ENCODE measurements at places on chromosomes 7 and 10.

DNA sequence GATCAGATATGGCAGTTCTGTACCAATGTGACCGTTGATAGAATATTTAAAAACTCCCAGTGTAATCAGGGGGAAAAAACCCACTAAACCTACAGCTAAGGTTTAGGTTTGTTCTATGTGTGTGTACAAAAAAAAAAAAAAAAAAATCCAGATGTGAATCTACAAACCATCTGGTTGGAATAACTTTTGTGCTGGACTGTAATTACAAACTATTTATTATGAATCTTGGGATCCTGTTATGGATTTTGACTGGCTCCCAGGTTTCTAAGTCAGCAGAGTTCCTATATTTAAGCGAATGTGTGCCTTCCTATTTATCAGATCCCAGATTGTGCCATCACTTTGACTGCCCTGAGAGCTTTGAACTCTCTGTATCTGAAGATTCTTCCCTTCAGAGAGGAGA is 29.1 kb downstream of the BMPER start:
- DNase-seq: no peak

- no peak for DNase-seq
Observed at GRCh38 chr7:99737726-99738125, 2.7 kb upstream of the CYP3A7 start.

DNA sequence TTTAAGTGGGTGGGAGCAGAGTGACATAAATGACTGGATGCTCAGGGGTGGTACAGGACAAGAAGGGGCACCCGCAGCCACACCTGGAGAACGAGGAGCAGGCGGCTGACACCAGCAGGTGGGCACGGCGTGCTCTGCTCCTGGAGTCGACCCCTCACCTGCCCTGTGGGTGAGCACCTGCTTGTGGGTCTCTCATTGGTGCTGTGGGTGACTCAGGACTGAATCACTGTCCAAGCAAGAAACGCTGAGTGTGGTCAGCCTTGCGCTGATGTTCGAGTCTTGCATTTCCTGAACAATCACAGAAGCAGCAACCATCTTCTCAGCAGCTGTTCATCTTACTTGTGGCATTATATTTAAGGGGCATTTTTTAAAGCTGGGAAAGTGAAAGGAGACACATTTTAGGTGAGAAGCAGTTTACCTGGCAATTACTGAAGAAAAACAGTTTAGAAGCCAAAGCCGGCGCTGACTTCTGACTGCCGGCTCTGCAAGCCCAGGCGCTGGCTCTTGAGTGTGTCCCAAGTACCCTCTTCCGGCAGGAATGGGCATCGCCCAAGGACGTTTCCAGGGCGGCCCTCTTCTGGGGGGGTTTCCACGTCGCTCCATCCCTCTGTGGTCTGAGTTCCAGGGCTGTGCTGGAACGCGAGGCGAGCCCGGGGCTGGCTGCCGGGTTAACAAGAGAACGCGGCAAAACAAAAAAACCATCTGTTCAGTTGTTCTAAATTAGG is 145.2 kb upstream of the PFKP start:
- no peak for DNase-seq

GRCh38 chr7:68684246-68684839 is 913.9 kb upstream of the AUTS2 start:
- DNase-seq: no peak

DNA sequence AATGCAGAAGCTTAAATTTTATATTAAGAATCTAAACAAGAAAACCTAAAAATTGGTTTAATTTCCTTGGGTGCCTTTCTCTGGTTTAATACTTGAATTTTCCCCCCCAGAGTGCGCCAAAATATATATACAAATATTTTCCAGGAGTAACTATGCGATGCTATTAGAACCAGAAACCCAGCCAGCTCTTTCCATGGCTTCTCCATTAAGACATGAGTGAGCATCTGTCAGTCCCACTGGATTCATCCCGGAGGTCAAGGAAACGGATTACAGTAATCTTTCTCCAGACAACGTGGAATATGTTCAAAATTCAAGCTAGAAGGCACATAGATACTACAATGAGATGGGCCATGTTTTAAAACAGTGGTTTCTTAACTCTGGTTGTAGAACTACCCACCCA is 148.8 kb downstream of the TAX1BP1 start:
- no peak for DNase-seq

DNA sequence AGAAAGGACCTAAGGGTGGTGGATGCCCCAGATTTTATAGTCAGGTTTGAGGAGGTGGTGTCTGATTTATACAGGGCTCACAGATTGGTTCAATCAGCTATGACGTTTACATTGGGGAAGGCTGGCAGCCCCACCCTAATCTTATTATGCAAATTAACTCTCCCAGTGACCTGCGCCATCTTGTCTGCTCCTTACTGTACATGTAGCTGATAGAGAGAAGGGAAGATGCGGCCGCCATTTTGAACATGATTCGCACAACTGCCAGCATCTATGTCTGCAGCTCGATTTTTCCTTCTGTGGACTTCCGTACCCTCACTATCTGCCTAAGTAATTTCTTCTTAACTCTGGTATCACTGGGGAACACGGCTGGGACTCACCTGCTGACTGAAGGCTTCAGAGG is 619.0 kb upstream of the DPP6 start:
- DNase-seq: no peak

DNA sequence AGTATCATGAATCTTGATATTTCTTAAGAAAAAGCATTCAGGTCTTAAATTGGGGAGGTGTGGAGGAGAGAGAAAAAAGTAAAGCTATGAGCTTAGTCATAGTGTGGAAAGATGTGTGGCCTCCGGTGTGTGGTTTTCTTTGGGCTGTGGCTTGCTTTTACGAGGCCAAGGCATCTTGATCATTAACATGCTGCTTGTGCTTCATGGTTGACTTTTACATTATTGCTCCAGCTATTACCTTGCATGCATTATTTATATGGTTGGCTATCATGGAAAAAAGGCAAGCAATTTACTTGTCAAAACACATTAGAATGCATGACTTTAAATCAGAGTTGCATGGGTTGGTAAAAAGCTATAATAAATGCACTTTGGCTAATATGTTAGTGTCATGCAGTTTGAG is 300.7 kb upstream of the ADARB2 start:
- DNase-seq: no peak

Measured in BJ (cell line).